ENCODE measurements at places on chromosomes 4 and X.
A peak's percentile ranks its signal among the peaks of the same experiment; 100 is the strongest.

GRCh38 chrX:123959281-123960063 is 2.0 kb upstream of the STAG2 start:
- no peak for DNase-seq

- peak; percentile 23 for DNase-seq
Observed at GRCh38 chrX:154516656-154517100, 646 bp upstream of the FAM3A start.

DNA sequence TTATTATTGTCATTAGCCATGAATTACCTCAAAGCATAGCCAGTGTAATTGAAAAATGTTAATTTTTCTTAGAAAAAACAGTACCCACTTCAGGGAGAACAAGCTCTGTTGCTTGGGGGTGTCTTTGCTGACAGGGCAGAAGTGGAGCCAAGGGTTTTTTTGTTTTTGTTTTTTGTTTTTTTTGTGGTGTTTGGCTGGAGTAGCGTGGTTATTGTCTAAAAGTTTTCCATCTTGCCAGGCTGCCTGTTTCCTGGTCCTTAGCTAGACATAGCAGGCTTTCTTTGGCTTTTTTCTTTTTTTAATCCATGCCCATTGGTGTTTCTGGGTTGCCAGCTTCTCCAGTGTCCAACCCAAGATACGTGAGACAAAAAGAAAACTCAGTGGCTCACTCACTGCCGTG is 61.5 kb downstream of the CASP3 start:
- DNase-seq: no peak

DNA sequence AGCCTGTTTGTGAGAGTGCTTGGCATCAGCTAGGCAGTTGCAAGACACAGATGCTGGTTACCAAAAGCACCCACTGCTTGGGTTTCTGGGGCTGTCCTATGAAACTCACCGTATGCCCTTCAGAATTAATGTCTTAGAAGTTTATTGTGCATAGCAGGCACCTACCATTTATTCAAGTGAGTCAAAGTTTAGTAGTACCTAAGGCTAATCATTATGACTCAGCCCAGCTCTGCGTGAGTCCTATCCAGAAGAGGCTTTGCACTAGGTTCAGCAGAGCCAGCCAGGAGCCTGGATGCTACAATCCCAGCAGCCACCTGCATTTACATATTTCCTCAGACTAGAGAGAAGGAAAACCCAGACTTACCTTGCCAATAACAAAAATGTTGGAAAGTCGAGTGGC is 4.2 kb downstream of the RPS4X start:
- DNase-seq: no peak

GRCh38 chrX:53642337-53642736 is 44.2 kb downstream of the HUWE1 start:
- no peak for DNase-seq

DNA sequence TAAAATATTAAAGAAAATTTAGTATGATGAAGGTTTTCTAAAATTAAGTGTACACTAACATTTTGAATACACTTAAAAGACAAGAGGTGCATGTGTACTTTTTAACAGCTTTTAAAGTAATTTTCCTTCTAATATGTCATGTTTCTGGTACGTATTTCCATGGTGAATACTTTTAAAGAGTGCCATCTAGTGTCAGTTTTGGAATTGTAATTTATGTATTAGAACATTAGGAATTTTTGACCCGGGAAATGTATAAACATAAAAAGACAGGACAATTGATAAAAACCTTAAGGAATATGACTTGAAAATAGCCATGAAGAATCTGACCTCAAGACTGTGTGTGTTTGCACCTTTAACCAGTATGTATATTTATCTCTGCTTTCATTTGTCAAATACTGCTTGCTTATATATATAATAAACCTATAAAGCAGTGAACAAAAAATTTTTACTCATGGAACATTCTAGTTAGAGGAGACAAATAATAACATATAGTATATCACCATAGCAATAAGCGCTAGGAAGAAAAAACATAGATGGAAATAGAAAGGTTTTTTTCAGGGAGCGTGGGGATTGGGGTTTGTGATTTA is 7.2 kb downstream of the GSTCD start:
- no peak for DNase-seq

- no peak for DNase-seq
Observed at GRCh38 chr4:15901998-15902397, 36.5 kb downstream of the FGFBP1 start.

GRCh38 chr4:67522851-67523671 is 22.2 kb downstream of the CENPC start:
- DNase-seq: no peak

DNA sequence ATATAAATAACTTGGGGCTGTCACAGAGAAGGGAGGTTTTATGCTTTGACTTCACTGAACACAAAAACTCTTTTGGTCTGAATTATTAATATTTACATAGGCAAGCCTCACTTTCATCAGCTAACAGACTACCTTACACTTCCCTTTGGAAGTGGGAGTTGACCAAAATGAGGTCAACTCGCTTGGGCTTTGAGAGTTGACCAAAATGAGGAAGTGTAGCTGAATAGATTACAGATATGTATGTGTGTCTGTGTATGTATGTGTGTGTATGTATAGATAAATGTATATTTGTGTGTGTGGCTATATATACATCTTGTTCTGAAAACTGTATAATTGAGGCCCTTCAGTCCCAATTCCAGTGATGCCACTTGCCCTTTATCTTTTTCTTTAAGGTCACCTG is 113.3 kb upstream of the IL13RA1 start:
- DNase-seq: no peak

DNA sequence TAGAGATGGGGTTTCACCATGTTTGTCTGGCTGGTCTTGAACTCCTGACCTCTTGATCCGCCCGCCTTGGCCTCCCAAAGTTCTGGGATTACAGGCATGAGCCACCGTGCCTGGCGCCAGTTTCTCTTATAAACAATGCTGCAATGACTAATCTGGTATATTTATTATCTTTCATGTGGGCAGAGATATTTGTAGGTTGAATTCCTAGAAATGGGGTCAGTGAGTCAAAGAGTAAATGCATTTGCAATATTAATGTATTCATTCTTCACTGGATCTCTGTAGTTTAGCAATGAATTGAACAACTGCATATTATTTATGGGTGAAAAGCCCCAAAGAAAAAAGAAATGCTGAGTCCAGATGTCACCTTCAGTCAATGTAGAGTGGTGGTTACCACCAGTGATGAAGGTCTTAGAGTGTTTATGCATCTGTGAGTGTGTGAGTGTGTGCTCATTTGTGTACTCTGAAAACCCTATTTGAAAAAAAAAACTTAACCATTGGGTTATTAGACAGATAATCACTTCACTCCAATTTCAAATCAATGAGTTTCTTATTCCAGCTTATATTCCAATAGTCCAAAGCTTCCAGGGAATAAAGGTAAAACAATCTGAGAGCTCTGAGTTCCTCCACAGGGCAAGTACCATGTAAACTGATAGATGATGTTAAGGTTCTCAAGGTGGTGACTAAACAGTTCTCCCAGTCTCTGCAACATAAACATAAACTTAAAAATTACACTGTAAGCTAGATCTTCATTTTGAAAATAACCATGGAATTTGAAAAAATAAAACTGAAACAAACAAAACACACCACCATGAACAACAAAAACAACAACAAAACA is 22.6 kb upstream of the CD38 start:
- DNase-seq: no peak

DNA sequence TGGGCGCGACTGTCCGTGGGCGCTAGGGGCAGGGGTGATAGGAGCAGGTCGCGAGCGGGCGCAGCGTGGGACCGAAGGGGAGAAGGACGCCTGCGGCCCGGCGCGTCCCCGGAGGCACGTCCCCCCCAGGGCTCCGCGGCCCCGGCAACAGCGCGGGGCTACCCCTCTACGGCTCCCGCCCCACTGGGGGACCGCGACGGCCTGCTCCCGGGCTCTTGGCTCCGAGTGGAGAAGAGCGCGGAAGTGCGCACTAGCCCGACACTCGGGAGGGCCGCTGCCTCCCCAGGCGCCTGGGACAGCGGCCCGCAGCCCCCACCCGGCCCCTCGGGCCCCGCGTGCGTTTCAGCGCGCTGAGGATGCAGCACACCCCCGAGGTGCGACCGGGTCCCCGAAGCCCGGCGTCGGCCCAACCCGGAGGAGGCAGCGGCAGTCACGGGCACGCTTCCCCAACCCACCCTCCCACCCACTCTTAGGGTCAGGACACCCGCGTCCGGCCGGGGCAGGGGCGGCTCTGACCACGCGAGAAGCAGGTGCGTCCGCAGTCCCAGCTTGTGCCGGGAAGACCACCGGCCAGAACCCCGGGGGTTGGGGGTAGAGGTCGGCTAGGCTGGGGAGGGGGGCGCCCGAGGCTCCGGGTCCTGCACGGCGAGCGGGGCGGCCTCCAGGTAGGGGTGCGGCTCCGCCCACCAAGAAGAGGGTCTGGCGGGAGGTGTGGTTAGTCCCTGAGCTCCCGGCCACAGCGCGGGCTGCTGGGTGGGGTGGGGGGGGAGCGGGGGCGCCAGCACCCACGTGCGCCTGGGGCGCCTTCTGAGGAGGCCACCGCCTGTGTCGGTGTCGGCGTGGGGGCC is 18.5 kb upstream of the NAT8L start:
- no peak for DNase-seq

DNA sequence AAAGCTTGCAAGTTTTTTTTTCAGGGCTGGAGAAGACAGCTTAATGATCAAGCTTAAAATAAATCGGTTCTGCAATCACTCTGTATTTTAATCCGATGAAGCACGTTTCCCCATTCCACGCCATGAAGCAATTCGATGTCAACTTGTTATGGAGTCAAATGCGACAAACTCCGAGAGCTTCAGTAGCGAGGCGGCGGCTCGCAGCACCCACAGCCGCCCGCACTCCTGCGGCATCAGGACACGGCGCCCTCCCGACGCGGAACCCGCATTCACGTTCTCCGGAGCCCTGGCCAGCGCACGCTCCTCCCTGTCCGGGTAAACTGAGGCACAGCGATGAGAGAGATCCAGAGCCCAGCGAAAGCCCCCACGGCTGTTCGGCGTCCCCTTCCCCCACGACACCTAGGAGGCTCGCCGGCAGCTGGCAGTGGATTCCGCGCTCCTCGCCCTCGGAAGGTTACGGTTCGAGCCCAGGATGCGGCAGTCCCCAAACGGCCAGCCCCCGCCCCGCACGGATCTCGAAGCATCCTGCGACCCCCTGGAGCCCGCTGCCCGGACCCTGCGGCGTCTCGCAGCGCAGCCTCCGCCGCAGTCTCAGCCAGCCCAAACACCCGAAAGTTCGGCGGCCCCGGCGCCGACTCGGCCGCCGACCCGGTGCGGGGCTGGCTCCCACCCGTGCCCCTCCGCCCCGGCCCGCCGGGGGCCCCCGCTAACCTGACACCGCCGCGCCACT is 507 bp downstream of the MFAP3L start:
- no peak for DNase-seq

- no peak for DNase-seq
Observed at GRCh38 chrX:70434914-70435586, 9.6 kb upstream of the DLG3 start.

DNA sequence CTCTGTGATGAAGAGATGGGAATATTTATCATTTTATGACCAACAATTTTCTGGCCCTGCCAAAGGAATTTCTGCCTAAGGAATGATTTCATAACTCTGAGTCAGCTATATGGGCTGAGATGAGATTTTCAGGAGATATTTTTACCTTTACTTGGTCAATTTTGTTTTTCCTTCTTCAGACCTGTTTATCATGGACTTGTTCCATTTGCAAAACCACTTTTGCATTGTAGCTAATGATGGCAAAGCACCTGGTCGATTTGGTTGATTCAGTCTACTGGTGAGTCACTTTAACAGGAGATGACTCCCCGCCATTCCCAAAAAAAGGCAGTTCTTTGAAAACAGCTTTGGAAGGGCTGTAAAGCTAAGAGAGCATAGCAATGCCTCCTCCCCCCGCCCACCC is 53.3 kb downstream of the TEX13A start:
- DNase-seq: no peak

GRCh38 chr4:155434366-155434765 is 57.6 kb upstream of the MAP9 start:
- DNase-seq: no peak

DNA sequence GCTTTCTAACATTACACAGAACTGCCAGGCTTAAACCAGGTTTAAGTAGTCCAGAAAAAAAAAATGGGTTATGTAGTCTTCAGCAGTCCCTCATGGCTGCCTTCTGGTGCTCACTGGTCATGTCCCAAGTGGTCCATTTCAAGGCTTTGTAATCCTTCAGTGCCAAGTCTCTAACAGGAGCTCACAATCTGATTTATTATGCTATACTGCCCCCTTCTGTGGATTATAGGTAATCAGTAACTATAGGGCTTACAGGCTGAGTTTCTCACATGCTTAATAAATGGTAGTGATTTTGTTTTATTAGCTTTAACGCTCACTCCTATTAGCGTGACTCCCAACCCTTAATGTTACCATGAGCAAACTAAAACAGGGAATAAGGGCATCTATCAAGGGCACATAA is 92.5 kb upstream of the EDA2R start:
- peak; percentile 16 for DNase-seq

DNA sequence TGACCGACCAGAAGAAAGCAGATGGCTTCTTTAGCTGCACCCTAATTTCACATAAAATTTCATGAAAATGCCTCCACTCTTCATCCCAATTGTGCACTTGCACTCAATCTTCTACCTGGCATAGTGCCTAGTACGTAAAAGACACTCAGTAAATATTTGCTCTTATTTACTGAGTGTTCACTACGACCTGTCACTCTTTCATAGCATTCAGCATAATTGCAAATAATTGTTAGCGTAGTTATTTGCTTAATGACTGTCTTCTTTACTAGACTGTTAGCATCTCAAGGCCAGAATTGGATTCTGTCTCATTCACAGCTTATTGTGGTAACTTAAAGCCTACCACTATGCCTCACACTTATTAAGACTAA is 130.2 kb downstream of the ENOX2 start:
- no peak for DNase-seq

DNA sequence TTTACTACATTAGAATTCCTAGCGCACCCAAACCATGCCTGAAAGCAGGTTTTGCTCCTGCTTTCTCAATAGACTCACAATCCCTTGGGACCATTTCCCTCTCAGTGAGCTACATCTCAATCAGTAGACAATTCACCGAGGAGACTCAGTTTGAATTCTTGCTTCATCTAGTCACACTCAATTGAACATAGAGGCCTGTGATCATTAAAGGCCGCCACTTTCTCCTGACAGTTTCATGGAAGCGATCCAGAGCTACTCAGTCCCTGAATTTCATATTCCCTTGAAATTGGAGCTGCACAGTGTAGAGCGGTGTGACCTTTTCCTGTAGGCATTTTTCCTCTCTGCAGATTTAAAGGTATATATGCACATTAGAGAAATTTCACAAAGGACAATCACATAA is 193.9 kb upstream of the SPOCK3 start:
- peak; percentile 1 for DNase-seq

GRCh38 chrX:116232833-116233232 is 62.3 kb downstream of the AGTR2 start:
- DNase-seq: peak; percentile 15

- DNase-seq: no peak
Observed at GRCh38 chr4:94339779-94340178, 2.9 kb downstream of the HPGDS start.

GRCh38 chrX:10769195-10769594 is 148.8 kb upstream of the MID1 start:
- peak; percentile 14 for DNase-seq

- DNase-seq: no peak
Observed at GRCh38 chrX:20414762-20415445, 148.2 kb upstream of the RPS6KA3 start.

- no peak for DNase-seq
Observed at GRCh38 chr4:188139671-188140070, 430 bp downstream of the TRIML1 start.
